ENCODE measurements at places on chromosomes 1 and 21.
A peak's percentile ranks its signal among the peaks of the same experiment; 100 is the strongest.

DNA sequence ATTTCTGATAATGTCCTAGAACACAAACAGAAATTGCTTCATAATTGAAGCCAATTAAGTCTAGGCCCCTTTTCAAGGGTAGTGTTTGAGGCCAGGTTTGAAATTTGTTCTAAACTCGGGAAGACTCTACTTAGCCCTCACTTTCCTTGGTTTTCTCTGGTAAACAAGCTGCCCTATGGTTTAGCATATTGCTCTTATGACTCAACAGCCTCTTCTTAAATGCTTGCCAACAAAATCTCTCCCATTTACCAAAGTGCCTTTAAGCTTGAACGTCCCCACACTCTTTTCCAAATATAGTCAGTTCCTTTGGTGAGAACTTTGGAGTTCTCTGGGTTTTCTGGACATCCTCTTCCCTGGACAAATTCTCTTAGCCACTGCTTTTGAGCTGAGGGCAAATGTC lies 5.8 kb upstream of the LCE6A start:
- no peak for DNase-seq

DNA sequence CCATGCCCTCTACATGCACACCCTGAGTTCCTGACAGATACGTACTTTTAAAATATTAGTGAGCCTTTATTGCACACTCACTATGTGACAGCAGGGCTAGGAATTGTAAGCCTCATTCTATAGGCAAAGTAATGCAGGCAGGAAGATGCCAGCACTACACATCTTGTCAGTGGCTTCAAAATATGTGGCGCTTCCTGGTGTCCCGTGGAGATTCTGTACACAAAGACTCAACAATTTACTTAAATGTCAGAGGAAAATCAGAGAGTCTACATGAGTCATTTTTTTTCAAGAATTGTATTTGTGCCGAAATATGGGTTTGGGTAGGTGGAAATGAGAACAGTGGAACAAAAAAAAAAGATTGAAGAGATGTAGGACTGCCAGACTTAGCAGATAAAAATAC lies 27.6 kb downstream of the RNASEL start:
- no peak for DNase-seq

- peak; percentile 76 for DNase-seq
These were observed 176.6 kb upstream of the DAB1 start for GRCh38 chr1:57600424-57600823.

DNA sequence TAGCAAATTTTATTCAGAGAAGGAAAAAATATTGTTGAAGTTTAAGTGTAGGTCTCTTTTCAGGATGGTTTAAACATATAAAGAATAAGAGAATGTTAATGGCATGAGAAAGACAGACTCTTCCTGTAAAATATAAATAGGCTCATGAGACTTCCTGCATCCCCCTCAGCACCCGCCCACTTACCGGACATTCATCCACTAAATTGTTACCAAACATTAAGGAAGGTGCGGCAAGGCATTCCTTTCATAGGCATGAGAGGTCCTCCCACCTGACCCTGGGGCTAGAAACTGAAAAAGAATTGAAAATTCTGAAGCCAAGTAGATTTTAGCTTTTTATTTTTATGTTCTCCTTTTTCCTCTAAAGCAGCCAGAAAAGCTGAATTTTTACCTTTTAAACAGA lies 10.6 kb upstream of the USP1 start:
- no peak for DNase-seq

DNA sequence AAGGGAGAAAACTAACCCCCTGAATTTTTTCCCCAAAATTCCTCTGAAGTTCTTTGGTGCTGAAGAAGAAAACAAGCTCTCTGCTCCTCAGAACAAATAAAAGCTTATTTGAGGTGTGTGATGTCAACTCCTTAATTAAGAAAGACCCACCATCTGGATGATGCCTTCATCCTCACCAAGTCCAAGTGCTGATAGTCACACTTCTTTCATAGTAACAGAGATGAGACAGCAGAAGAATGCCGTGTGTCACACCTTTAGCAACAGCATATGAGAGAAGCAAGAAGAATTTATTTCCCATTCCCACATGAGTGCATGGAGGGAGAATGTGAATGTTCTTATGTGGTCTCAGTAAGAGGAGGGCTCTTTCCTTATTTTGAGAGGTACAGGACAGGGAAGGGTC lies 91.2 kb downstream of the TGFB2 start:
- DNase-seq: no peak

DNA sequence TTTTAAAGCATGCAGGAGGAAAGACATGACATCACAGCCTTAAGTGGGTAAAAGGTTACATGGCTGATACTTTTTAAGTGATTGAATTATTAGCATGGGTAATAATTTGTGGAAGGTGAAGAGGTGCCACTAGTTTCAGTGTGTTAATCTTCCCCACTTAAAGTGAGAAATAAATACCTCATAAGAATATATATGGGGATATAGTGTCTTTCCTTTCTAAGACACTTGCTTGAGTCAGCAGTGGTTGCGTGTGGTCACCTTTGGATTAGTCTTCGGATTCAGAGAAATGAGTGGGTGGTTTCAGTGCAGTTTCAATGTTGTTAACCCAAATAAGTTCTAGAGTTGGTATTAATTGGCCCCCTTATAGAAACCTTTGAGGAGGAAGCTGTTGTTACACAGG lies 94.1 kb downstream of the ADGRL2 start:
- no peak for DNase-seq

DNA sequence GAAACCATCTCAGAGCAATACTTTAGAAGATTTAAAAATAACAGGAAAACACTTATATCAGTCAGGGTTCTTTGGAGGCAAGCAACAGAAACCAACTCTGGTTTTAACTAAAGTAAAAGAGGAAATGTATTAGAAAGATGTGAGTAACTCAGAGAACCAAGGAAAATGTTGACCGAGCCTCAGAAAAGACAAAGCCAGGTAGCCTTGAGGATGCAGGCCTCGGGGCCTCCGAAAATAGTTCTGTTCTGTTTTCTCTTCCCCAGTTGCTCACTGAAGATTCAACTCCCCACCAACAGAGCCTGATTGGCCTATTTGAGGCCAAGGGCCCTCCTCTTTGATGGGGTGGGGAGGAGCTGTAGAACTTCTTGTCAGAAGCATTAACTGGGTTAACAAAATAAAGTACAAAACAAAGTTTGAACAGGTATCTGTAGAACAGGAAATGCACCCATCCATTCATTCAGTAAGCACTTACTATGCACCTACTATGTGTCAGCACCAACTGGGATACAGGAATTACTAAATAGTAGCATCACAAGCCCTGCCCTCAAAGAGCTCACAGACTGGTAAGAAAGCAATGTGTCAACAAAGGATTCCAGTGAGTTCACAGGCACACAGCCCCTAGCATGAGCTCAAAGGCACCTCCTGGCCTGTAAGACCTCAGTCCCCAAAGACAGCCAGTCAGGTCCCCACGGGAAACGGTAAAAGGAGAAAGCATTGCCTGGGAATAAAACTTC lies 12.6 kb downstream of the SLAMF8 start:
- DNase-seq: no peak

DNA sequence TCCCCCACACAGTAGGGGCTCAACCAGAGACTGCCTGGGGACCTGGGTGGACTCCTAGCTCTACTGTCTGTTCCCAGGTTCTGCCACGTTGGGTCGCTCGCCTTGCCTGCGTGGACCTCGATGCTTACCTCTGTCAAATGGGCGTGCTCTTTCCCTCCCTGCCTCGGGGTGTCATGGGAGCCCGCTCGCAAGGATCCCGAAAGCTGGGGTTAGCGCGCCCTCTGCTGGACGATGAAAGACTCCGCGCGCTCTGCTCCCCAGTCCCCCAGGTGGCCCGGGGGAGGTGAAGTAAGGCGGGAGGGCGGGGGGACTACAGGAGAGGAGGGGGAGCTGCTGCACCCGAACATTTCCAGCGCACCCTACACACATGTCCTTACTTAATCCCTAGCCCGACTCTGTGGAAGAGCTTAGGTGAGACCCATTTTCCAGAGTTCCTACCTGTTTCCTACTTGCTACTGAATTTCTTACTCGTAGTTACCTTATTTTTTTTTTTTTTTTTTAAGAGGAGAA lies 2.3 kb upstream of the BSND start:
- peak; percentile 91 for DNase-seq

- DNase-seq: no peak
These were observed 35.8 kb downstream of the CELF3 start for GRCh38 chr1:151680826-151681225.

GRCh38 chr1:210223226-210223904 lies 9.2 kb upstream of the SERTAD4 start:
- no peak for DNase-seq

DNA sequence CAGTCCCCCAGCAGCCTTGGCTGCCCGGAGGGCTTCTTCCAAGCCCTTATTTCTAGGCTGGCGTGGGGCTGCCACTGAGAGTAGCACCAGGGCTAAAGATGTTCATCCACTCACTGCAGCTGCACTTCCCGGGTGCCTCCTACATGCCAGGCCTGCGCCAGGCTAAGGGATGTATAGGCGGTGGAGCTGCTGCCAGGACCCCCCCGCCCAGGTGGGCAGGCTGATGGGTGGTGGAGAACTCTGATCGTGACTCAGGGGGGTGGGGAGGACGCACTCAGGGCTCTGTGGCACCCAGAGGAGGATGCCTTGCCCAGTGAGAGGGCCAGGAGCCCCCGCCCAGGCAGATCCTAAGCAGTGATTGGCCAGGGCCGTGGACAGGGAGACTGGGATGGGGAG lies 34.1 kb downstream of the CFAP74 start:
- no peak for DNase-seq

GRCh38 chr1:179856296-179856695 lies 21.3 kb downstream of the TOR1AIP2 start:
- no peak for DNase-seq

GRCh38 chr1:109749221-109749620 lies 8.4 kb upstream of the GSTM3 start:
- DNase-seq: no peak

DNA sequence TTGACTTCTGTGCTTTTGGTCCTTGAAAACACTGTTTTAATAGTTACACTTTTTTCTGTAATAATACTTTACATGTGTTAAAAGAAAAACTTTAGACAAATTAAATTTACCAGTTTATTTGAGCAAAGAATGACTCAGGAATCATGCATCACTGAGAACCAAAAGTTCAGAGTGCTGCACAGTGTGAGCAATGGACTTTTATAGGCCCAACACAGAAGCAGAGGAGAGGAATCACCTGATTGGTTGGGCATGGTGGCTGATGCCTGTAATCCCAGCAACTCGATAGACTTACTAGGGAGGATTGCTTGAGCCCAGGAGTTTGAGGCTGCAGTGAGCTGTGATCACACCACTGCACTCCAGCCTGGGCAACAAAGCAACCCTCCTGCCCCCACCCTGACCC lies 29.3 kb downstream of the ZNF648 start:
- no peak for DNase-seq

DNA sequence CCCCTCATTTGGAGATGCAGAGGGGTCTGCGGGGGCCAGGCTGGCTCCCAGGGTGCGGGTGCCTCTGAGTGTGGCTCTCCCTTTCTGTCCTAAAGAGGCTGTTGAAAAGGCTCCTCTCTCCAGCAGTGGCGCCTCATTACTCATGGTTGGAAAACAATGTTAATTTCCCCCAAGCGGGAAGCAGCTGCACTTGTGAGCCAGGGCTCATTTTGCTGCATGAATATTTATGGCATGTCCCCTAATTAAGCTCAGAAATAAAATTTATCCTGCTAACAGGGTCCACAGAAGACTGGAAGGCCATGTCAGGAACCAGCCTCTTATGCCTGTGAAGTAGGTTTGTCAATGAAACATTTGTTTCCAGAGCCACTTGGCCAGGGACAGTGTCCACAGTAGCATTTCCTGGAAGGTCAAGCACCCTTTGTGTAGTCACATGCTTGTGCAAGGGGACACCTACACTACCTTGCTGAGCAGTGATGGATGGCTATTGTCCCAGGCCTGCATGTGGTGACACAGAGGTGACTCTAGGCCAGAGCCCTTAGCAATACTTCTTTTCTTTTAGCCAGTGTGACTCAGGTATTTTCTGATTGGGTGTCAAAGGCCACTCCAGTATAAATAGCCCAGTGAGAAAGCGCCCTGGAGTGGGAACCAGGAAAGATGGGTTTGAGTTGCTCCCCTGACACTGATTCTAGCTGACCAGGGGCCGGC lies 259.0 kb downstream of the FOXD2 start:
- DNase-seq: no peak

DNA sequence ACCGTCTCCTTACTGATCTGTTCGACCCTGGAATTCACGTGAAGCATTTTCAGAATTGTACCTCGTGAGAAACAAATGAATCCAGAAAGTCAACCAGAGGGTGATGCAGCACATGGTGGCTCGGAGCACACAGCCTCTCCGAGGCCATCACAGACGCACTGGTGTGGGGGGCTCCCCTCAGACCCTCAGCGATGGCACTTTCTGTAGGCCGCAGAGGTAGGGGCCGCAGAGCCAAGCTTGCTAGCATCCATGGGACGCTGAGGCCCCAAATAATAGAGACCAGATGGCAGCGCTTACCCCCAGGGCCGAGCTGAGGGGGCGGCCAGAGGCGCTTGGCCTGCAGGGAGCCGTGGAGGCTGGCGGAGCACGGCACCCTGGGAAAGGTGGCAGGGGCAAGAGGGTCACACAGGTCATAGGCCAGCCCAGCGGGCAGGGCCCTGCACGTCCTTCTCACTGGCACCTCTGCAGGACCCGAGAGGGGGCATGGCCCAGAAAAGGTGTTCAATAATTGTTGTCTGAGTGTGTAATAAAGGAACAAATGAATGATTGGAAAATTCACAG lies 28.1 kb upstream of the COL6A2 start:
- DNase-seq: no peak

DNA sequence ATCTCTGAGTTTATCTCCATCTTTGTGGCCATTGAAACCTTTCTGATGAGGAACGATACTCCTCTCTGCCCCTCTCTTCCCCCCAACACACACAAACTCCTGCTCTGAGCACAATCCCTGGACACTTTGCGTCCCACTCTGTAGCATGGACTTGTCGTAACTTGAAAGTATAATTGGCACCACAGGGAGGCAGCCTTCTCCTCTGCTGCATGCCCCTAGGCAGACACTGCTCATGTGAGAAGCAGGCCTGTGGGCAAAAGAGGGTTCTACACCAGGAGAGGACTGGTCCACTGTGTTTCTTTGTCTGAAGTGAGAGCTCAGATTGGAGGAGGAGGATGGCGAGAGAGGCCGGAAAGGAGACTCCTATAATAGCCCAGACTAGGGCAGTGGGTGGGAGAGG lies 3.8 kb upstream of the PARS2 start:
- no peak for DNase-seq

DNA sequence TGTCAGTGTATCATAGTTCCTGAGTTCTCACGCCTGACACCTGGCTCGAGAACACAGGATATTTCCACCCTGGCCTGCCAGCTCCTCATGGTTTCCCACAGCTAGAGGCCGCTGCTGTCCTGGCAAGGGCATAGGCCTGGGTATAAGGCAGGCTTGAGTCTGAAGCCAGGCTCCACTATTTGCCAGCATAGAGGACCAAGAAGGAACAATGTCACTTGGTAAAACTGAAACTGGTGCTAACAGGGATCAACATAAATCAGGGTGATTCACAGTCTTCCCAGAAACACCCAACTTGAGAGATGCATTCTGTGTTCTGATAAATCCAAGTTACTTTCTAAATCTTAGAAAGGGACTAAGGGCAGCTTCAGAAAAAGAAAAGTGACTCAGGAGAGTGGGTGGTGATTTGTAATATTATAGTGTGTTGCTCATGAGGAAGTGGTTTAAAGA lies 6.9 kb upstream of the S100A2 start:
- DNase-seq: peak; percentile 73

- DNase-seq: no peak
These were observed 42.3 kb upstream of the TADA1 start for GRCh38 chr1:166918088-166918955.

- DNase-seq: peak; percentile 84
These were observed 954 bp downstream of the MYOG start for GRCh38 chr1:203084588-203085527.

- peak; percentile 83 for DNase-seq
These were observed 926 bp upstream of the ATP1B1 start for GRCh38 chr1:169105434-169106094.
